ENCODE measurements at places on chromosomes 7 and 10.
A peak's percentile ranks its signal among the peaks of the same experiment; 100 is the strongest.

DNA sequence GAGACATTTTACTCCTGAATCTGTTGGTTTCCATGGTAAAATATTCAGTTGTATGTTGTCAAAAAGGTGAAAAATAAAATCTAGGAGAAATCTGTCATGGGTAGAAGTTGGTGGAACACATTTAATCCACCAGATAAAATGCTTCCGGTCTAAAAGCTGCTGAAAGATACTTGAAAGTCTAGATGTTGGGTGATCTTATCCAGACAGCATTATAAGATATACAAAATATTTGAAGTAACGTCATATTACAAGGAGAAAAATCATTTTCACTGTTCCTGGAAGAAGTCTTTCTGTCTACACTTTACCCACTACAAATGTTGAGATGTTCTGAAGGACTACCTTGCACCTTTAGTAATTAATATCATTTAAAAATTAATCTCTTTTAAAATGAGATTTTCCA is 40.9 kb downstream of the CALD1 start:
- DNase-seq, result no peak

DNA sequence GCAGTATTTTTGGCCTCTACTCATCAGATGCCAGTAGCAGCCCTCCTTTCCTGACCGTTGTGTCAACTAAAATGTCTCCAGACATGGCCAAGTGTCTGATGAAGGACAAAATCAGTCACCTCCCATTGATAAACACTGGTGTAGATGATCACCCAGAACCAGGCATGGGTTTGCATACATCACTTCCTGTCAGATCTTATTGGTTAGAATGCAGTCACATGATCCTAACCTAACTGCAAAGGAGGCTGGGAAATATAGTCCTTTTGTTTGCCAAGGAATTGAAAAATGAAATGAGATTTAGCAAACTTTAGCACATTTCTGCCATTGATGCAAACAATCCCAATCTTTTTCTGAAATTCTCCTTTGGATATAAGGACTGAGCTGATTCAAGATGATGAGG is 141.4 kb downstream of the BUB3 start:
- DNase-seq, result peak; percentile 2

- no peak for DNase-seq
Measured at GRCh38 chr7:158244430-158244829, 343.2 kb downstream of the PTPRN2 start.

DNA sequence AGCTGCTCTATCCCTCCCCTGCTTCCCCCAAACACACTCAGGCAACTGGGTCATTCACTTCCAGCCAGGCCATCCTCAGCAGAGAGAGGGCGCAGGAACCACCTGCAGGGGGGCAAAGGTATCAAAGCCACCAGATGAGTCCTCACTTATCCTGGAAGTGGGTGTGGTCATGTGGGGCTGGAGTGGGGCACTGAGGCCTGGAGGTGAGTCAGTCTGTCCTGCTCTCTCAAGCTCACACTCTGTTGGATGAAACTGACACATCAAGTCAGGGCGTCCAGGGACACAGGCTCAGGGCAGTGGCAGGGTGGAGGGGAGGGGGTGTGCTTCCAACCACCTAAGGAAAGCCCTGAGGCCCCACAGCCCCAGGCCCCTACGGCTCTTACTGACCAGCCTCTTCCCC is 8.0 kb upstream of the ELFN1 start:
- no peak for DNase-seq

DNA sequence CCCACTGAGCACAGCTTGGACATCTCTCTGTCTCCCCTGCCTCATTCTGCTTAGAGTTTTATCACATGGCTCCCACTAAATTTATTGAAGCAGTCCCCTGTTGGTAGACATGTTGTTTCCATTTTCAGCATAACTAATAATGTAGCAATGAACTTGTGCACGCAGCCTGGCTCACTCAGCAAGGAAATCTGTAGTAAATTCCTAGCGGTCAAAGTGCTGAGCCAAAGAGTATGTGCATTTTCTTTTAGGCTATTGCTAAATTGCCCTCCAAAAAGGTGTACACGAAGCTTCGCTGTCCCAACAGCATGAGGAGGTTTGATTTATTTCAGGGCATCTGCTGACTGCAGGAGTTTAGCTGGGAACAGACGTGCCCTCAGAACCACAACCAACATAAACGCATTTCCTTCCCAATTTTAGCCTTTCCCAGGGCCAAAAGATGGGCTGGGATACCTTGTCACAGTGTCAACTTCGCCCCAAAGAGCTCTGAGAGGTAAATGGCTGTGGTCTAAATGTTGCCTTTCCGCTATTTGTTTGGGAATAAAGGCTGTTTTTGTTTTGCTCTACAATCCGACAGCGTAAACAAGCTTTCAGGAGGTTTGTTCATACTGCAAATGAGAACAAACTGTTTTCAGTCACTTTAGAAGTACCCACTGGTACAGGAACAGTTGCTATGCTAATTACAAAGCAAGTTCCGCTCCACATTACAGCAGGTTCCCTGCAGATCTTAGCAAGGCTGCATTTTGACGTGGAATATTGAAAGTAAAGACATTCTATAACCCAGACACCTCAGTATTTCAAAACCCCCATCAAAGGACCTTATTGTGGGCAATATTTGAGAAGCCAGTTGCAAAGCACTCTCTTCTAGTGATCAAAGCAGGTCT is 16.8 kb downstream of the VSIR start:
- DNase-seq, result no peak

- peak; percentile 9 for DNase-seq
Measured at GRCh38 chr10:76071653-76072365, 640.4 kb downstream of the LRMDA start.

GRCh38 chr10:11563936-11564335 is 47.5 kb downstream of the USP6NL start:
- DNase-seq, result peak; percentile 47

DNA sequence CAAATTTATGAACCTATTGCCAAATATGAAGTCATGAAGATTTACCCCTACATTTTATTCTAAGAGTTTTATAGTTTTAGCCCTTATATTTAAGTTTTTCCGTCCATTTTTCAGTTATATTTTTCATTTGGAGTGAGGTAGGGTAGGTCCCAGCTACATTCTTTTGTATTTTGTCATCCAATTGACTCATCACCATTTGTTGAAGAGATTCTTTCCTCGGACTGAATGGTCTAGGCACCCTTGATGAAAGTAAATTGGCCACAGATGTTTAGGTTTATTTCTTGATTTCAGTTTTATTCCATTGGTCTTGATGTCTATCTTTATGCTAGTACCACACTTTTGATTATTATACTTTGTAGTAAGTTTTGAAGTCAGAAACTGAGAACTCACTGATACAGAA is 22.7 kb downstream of the CYP2C19 start:
- no peak for DNase-seq

- no peak for DNase-seq
Measured at GRCh38 chr10:86283466-86284287, 82.9 kb downstream of the GRID1 start.

GRCh38 chr7:150719960-150720891 is 3.8 kb downstream of the GIMAP1 start:
- DNase-seq, result no peak

GRCh38 chr10:30580676-30581075 is 48.9 kb downstream of the LYZL2 start:
- no peak for DNase-seq

DNA sequence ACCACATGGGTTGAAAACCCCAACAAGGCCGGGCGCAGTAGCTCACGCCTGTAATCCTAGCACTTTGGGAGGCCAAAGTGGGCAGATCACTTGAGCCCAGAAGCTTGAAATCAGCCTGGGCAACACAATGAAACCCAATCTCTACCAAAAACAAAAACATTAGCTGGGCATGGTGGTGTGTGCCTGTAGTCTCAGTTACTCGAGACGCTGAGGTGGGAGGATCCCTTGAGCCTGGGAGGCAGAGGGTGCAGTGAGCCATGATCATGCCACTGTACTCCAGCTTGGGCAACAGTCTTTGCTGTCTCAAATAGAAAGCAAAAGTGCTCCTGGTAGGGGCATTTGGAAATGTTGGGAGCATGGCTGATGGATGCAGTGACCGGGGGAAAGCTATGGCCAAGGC is 209.6 kb upstream of the PLXNA4 start:
- DNase-seq, result no peak

- no peak for DNase-seq
Measured at GRCh38 chr10:127720142-127720541, 16.8 kb upstream of the FOXI2 start.

DNA sequence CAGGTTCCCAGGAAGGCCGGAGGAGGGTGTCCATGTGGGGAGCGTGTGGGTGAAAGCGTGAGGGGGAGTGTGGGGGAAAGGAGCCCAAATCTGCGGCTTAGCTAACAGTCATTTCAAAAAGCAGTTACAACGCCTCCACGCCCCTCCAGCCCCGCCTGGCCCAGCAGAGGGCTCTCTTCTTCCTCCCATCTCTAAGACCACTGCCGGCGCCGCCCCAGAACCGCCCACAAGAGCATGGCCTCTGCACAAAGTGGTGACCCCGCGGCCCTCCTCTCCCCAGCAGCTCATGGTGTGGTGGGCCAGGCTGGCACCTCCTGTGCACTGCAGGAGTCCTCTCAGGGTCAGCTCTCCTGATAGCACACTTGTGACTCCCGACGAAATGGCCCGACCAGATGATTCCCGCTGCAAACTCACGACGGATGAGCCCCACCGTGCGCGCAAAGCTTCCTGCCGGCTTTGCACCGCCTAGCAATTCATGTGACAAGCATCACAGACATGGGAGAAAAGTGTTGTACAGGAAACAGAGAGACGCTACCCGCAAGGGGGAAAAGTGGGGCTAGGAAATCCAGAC is 12.4 kb upstream of the HUS1 start:
- peak; percentile 87 for DNase-seq

GRCh38 chr7:129853661-129854268 is 99.0 kb downstream of the UBE2H start:
- no peak for DNase-seq

DNA sequence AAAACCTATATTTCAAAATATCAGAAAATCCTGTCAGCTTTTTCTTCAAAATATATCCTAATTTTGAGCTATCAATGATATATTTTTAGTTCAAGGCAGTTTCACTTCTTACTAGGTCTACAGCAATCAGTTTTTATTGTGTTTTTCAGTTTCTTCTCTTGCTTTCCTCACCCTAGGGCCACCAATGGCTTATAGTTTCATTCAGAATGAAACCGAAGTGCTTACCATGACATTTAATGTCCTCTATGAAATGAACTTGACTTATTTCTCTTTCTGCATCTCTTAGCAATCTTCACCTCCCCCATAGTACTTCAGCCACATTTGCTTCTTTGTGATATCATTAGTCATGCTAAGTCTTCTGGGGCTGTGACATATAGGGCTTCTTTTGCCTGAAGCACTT is 100.3 kb downstream of the ARL5B start:
- DNase-seq, result no peak

- no peak for DNase-seq
Measured at GRCh38 chr7:98119256-98119918, 12.7 kb downstream of the LMTK2 start.

DNA sequence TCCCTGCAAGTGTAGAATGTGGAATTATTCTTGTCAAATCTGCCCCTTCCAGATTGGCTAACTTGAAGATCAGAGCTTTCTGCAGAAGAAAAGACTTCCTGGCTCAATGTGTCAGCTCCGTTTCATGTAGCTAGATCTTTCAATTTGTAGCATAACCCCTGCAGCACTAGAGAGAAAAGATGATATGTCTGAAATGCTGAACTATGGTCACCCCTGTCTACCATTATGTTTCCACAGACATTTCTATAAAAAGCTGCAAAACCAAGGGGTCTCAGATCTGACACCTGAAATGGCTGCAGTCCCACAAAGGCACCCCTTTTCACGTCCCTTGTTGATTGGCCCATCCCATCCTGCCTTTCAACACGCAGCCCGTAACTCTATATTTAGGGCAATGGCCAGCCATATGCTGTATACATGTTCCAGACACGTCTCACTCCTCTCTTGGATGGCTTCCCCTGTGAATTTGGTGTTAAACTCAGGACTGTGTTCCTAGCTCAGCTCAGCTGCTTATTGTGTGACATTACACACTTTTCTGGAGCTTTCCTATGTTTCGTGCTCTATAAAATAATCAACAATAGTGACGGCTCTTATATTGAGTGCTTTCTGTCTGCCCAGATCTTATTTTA is 648.6 kb upstream of the CELF2 start:
- no peak for DNase-seq

DNA sequence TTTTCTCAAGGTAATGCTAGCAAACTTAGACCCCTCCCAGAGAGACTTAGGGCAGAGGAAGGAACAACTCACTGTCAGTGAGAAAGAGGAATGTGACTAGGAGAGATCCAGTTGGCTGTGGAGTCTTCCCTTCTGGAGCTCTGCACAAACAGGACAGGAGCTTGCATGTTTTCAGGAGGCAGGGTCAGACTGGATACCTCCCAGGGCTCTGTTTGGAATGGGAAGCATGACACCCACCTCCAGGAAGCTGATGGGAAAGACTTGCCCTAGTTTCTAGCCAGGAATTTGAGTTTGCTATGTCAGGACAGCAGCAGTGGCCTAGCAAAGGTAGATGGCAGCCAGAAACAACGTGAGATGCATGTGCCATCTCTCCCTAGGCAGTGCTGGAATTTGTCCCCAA is 40.6 kb downstream of the GHRHR start:
- DNase-seq, result no peak

DNA sequence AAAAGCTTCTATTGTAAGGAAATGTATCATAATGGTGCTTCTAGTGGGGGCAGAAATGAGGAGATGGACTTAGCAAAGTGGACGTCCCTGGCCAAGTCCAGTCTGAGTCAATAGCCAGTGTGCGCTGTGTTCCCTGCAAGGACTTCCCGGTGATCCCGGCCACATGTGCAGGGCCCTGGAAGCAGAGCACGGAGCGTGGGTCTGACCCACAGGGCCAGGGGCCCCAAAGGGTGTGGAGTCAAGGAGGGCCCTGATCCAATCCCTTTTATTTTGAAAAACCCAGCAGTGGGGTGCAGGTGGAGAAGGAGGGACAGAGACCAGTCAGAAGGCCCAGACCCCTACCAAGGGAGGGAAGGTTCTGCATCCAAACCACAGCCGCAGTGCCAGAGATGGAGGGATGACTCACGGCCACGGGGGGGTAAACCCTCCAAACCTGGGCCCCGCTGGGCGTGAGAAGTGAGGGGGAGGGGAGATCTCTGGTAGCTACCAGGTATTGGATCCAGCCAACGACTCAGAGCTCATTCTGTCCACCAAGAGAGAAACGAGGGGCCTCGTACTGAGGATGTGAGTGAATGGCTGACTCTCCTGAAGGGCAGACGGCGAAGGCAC is 57.2 kb upstream of the VIPR2 start:
- no peak for DNase-seq

GRCh38 chr10:132946806-132947546 is 4.6 kb upstream of the CFAP46 start:
- DNase-seq, result no peak

GRCh38 chr7:102096012-102096332 is 190.7 kb upstream of the SH2B2 start:
- no peak for DNase-seq

DNA sequence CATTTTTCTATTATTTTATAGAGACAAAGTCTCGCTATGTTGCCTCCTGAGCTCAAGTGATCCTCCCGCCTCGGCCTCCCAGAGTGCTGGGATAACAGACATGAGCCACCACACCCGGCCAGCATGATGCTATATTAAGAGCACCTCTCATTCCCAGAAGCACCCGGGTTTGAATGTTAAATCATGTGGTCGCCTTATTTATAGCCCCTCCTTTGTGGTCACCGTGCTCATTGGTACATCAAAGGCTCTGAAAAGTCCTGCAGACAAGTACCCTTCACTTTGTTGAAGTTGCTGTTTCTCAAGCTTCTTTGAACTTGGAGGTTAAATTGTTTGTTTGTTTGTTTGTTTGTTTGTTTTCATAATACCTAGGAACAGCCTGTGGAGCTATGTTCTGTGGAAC is 40.0 kb downstream of the CLIP2 start:
- no peak for DNase-seq

- no peak for DNase-seq
Measured at GRCh38 chr7:89761173-89761572, 393.1 kb upstream of the STEAP1 start.

GRCh38 chr7:143199040-143199439 is 15.8 kb downstream of the TAS2R39 start:
- DNase-seq, result peak; percentile 15

All from NCI-H82 (cell line).